ENCODE measurements at places on chromosomes 3 and 15. TPM values are rescaled to one million over a fixed set of nuclear protein-coding genes. Genes with fewer than 3 reads are reported as not detected.

DNA sequence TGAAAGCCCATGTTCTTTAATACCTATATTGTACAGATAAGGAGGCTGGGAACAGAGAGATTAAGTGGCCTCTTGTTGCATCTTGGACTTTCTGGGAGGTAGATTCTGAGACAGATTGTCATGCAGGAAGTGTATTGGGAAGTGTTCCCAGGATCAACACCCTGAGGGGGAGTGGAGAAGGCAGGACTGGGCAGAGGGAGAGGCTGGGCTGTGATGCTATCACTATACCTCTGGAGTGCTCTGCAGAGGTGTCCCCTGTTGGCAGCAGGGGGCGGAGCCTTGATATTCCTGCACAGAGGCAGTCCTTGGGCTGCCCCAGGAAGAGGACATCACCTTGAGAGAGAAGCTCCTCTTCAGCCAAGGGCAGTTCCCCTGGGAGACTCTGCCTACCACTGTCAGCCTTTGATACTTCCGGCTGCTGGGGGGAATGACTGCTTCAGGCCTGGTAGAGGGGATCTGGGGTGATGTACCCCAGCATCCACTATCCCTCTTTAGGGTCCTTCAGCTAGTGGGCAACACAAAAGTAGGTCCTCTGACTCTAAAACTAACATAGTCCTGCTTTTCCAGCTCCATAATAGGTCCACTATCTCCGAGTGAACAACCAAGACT, 97.4 kb upstream of the RNU6-1 start:
- DNase-seq = no peak

ETFA gene
- total RNA-seq = 85.7 TPM

CFAP100 gene
- not detected for total RNA-seq

- DNase-seq = no peak
Measured at GRCh38 chr3:87810452-87811016, 248.3 kb downstream of the CGGBP1 start.

OR5H2 gene
- total RNA-seq = not detected

DNA sequence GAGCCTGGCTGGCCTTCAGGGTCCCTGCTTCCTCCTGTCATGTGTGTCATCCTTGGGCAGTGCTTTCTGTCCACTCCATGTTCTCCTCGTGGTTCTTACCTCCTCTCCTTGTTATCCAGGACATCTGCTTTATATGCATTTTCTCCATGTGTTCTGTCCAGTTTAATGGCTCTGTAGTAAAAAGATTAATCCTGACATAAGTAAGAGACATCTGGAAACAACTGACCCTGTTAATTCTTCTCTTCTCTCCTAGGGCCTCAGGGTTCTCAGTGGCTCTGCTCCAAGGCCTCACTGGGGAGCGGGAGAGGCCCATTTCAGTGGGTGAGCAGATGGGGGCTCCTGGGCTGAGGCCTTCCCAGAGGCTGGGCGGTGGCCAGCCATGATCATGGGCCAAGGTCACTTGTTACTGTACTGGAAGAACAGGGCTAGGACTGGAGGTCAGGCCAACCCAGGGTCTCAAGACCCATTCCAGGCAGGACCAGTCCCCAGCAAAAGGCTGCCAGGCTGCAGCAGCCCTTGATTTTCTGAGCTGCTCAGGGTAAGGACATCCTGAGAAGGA, 20.2 kb upstream of the CDCP1 start:
- DNase-seq = peak; percentile 83

All from fibroblast of villous mesenchyme (primary cell).